ENCODE measurements at places on chromosomes 4 and X. TPM values are rescaled to one million over a fixed set of nuclear protein-coding genes. Genes with fewer than 3 reads are reported as not detected.

MTNR1A gene
- not detected for polyA plus RNA-seq

TLR10 gene
- 6.8 TPM for polyA plus RNA-seq

MEPE gene
- polyA plus RNA-seq = not detected

DOCK11 gene
- 4.8 TPM for polyA plus RNA-seq

GPR34 gene
- polyA plus RNA-seq = 4.6 TPM

EPHA5 gene
- 0.15 TPM for polyA plus RNA-seq

FUNDC2 gene
- 109 TPM for polyA plus RNA-seq

TMEM129 gene
- polyA plus RNA-seq = 18.6 TPM

PGAM4 gene
- not detected for polyA plus RNA-seq

ANK2 gene
- polyA plus RNA-seq = 12.4 TPM

XG gene
- polyA plus RNA-seq = not detected

F11 gene
- polyA plus RNA-seq = not detected

All from sigmoid colon (tissue), 7 donors.